ENCODE measurements at places on chromosomes 2 and 18.

DNA sequence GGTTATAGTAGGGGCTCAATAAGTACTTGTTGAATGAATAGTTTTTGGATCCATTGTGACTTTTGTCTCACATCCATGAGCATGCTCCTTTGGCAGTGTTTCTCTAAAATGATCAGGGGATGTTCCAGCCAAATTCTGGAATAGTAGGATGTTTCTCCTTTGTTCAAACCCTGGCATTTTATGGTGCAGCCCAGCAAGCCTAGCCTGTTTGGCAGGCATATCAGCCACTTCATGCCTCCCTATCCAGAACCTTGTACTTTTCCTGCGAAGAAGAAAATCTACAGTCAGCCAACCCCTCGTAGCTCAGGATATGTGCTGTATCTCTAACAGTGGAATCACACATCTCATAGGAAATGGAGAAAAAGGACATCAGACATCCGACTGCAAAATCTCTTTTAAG lies 27.1 kb upstream of the RPRD1A start:
- DNase-seq = no peak

GRCh38 chr2:29940706-29941105 lies 19.3 kb upstream of the ALK start:
- no peak for DNase-seq

GRCh38 chr2:151640087-151640486 lies 94.2 kb downstream of the NEB start:
- DNase-seq = no peak

- no peak for DNase-seq
Measured at GRCh38 chr2:136510244-136510643, 255.1 kb upstream of the THSD7B start.

DNA sequence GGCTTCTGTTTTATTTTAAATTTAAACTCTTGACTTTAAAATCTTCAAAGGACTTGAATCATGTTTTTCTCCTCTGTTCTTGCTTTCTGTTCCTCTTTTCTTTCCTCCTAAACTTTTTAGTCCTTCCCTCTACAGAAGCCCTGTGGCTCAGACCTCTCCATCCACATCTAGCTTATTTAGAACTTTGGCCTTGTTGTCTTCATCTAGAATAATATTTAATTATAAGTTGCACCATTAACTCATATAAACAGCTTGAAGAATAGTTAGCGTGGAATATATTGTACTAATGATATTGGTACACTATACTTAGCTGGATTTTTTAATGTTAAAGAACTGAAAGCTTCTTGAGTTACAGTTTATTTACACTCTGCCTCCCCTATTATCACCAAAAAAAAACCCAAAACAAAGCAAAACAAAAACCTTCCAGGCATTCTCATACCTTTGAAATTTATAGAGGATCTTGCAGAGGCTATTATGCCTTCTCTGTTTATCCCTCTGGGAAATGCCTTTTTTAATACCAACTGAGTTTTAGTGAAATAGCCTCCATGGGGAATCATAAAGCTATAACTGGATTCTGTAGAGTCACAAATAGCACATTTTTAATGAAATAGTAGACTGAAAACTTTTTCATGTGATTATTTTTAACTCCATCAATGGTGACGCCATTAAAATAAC lies 9.2 kb upstream of the CCDC141 start:
- no peak for DNase-seq

- no peak for DNase-seq
Measured at GRCh38 chr2:60095903-60096302, 457.6 kb downstream of the BCL11A start.

GRCh38 chr18:400456-400855 lies 100.0 kb downstream of the COLEC12 start:
- DNase-seq = peak; percentile 9

GRCh38 chr2:7824211-7824610 lies 857.6 kb upstream of the ID2 start:
- no peak for DNase-seq
